Stimulated activated CD4-positive, alpha-beta T cell treated with anti-CD3 and anti-CD28 coated beads, Interleukin-4, amount 100 ng/mL, for 24 hours (primary cell): ENCODE measurements at places on chromosomes 7 and 10.
A peak's percentile ranks its signal among the peaks of the same experiment; 100 is the strongest.

- DNase-seq: no peak
Measured at GRCh38 chr10:97718659-97719142, 5.2 kb downstream of the MARVELD1 start.

GRCh38 chr10:127523476-127523875, 25.6 kb upstream of the NPS start:
- no peak for DNase-seq

- no peak for DNase-seq
Measured at GRCh38 chr7:121372376-121373010, 23.6 kb downstream of the FAM3C start.

DNA sequence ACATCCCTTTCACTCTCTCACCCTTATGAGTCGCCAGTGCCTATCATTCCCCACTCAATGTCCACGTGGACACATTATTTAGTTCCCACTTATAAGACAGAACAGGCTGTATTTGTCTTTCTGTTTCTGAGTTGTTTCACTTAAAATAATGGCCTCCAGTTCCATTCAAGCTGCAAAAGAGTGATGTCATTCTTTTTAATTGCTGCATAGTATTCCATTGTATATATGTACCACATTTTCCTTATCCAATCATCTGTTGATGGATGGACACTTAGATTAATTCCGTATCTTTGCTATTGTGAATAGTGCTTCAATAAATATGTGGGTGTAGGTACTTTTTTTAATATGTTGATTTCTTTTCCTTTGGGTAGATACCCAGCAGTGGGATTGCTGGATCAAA, 79.1 kb downstream of the ZNF365 start:
- no peak for DNase-seq

- no peak for DNase-seq
Measured at GRCh38 chr7:2438186-2438585, 34.8 kb downstream of the CHST12 start.

GRCh38 chr7:7671361-7671760, 30.8 kb downstream of the UMAD1 start:
- DNase-seq: no peak

DNA sequence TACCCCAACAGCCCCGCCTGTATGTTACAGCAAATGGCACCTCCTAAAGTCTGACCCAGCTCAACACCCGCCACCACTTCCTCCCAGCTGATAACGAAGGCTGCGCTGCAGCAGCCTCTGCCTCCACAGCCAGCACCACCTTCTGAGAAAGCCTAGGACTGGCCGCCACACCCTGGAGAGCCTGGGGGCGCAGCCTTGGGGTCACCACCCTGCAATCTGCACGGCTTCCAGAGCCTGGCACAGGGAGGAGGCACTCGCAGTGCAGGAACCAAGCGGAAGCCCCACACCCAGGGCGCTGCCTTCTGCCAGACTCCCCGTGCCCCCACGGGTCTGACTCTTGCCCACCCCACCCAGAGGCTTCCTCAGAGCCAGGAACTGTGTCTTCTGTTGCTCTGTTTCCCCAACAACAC, 112.5 kb downstream of the MAD1L1 start:
- DNase-seq: peak; percentile 22

DNA sequence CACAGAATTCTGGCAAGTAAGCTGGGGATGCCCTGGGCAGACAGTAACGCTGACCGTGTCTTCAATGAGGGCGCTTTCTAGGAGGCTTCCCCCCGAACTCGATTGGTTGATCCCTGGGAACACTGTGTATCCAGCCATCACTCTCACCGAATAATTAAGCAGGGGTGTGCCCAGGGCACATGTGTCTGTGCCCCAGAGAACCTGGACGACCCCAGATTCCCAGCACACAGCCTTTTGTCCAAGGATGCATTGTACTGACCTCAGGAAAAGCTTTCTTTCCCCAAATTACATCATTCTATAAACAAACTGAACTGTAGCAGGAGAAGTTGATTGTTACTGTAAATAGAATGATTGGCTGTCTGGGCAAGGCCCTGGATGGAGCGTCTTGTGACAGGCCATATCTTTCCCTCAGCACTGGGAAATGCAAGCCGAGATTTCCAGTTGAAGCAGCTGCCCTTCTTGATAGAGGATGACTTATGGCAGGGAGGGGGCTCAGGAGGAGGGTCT, 6.6 kb upstream of the DEPP1 start:
- no peak for DNase-seq

DNA sequence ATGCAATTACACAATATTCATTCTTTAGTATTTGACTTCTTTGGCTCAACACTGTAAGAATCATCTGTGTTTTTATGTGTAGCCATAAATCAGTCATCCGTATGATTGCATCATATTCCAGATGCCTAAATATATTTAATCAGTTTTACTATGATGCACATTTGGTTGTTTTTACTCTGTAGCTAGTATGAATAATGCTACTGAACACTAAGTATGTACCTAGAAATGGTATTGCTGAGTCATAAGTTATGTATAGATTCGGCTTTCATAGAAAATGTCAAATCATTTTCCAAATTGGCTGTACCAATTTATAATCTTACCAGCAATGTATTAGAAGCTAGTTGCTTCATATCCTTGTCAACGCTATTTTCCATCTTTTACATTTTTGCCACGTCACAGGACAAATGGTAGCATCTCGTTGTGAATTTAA, 197.3 kb upstream of the PLXNA4 start:
- DNase-seq: no peak

- no peak for DNase-seq
Measured at GRCh38 chr7:86199881-86200614, 443.7 kb upstream of the GRM3 start.

DNA sequence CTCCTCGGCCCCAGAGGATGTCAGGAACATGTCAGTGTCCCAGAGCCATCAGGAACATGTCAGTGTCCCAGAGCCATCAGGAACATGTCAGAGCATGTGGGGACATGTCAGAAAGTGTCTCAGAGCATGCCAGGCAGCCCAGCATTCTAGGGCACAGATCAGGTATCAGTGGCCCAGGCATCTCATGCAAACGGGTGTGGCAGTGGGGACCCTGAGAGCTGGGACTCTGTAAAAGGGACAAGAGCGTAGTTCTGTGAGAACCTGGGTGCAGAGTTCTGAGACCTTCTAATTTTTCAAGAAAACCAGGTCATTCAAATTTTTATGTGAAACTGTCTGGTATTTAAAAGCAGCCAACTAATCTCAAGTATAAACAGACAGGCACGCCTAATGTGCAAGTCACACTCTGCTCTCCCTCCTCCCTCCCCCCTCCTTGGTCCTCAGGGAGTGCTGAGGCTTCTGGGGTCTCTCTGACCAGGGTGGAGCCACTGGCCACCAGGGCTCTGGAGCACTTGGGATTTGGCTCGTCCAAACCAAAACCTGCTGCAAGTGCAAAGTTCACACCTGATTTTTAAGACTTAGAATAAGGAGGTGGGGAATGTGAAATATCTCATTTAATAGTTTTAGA, 64.6 kb downstream of the ALOX5 start:
- no peak for DNase-seq

GRCh38 chr10:119829429-119829828, 43.2 kb downstream of the MCMBP start:
- no peak for DNase-seq

DNA sequence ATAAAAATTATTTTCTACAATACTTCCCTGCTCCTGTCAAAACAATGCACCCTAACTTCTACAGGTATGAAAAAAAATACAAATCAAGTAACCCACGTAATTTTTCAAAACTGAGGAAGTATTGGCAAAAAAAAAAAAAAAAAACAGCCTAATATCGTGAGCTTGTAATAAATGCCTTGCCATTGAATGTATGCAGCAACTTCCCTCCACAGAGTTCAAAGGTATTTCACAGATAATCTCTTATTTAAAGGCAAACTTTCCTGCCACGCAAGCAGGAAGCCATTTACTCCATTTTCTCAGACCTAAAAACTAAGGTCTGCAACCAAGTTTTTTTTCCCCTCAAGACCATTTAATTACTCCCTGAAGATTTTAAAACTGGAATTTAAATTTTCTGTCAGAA, 642 bp upstream of the AGR2 start:
- DNase-seq: no peak

- no peak for DNase-seq
Measured at GRCh38 chr10:131137223-131137622, 174.3 kb downstream of the TCERG1L start.

- DNase-seq: peak; percentile 71
Measured at GRCh38 chr10:3068201-3068967, 1.0 kb downstream of the PFKP start.

- DNase-seq: no peak
Measured at GRCh38 chr7:74482629-74483401, 29.1 kb downstream of the GTF2IRD1 start.

DNA sequence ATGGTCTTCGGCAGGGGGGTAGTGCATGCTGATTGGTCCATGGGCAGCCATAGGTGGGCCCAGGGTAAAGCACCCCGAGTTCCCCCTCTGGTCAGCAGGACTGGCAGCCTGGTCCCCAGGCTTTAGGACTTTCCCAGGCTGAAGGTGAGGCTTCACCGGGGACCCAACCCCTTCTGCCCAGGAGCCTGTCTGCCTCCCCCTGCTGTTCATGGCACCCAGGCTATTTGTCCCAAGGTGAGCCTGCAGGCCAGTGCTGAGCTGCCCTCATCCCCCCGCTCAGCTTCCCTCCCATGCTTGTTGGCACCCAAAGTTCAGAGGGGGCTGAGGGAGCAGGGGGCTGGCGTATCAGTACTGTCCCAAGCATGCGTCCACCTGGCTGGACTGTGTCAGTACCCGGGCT, 38.5 kb upstream of the ZNRF2 start:
- no peak for DNase-seq

GRCh38 chr10:86747796-86748581, 8.4 kb upstream of the BMPR1A start:
- no peak for DNase-seq

DNA sequence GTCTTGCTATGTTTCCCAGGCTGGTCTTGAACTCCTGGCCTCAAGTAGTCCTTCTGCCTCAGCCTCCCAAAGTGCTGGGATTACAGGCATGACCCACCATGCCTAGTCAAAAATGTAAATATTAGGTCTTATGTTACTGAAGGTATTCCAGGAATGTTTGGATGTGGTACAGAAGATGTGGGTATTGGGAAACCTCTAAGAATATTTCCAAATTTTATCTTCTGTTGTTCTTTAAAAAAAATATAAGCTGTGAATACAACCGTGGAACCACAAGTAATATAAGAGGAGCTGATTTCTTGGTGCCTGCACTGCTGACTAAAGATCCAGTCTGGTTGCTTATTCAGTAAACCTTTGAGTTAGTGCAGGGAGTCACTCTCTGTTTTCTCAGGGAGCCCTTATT, 178.3 kb downstream of the AUTS2 start:
- no peak for DNase-seq

GRCh38 chr7:111528331-111528730, 34.0 kb downstream of the IMMP2L start:
- no peak for DNase-seq

DNA sequence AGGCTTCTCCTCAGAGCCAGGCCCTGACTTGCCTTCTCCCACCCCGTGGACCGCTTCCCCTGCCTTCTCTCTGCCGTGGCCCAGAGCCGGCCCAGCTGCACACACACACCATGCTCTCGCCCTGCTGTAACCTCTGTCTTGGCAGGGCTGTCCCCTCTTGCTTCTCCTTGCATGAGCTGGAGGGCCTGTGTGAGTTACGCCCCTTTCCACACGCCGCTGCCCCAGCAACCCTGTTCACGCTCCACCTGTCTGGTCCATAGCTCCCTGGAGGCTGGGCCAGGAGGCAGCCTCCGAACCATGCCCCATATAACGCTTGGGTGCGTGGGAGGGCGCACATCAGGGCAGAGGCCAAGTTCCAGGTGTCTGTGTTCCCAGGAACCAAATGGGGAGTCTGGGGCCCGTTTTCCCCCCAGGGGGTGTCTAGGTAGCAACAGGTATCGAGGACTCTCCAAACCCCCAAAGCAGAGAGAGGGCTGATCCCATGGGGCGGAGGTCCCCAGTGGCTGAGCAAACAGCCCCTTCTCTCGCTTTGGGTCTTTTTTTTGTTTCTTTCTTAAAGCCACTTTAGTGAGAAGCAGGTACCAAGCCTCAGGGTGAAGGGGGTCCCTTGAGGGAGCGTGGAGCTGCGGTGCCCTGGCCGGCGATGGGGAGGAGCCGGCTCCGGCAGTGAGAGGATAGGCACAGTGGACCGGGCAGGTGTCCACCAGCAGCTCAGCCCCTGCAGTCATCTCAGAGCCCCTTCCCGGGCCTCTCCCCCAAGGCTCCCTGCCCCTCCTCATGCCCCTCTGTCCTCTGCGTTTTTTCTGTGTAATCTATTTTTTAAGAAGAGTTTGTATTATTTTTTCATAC, 38.0 kb downstream of the LIMK1 start:
- no peak for DNase-seq

- no peak for DNase-seq
Measured at GRCh38 chr7:47452295-47452694, 129.6 kb downstream of the TNS3 start.

DNA sequence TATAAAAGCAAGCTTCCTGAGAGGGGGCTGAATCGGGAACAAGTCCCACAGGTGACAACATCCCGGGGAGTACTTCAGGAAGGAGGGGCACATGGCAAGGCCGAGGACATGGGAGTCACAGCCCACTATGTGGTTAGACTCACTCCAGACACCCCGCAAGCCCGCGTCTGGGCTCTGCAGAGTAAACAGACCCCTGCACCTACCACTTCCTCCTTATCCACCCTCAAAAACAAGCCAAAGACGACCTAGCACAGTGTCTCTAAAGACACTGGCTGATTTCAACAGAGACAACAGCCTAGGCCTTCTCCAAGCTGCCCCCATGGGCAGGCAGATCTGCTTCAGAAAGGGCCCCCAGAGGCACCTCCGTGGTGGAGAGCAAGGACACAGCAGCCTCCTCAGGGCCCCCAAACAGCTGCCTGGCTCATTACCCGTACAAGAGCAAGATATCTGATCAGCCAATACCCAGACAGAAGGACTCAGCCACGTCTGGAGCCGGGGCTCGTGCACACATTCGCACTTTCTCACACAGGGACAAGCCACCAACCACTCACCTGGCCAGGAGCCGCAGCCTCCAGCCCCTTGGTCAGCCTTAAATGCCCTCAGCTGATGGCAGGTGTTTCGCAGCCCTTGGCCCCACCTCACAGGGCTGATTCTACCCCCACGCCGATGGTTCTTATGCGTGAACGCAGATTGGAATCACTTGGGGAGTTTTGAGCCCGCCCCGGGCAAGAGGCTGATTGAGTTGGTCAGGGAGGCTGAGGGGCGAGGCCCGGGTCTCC, 10.7 kb upstream of the KPNA7 start:
- DNase-seq: no peak

GRCh38 chr10:5496261-5497250, 2.8 kb downstream of the CALML5 start:
- DNase-seq: no peak

- DNase-seq: no peak
Measured at GRCh38 chr7:76296743-76297740, 5.4 kb upstream of the HSPB1 start.

DNA sequence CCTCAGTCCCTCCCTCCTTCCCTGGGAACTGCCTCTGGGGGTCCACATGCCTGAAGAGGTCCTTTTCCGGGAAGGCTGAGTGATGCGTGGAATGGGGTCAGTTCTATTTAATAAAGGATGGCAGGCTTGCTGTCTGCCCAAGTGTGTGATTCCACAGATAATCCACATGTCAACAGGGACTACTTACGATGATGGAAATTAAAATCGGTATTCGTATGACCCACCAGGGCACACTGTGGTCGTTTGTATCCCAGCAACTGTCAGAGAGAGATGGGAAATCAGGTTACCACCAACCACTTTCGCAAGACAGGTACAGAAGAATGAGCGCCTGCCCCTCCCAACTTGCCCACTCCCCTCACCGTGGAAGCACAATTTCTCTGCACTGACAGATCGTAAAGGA, 110.3 kb downstream of the VIPR2 start:
- DNase-seq: no peak
